ENCODE measurements at places on chromosomes 4 and X.

- no peak for DNase-seq
Measured at GRCh38 chrX:10177601-10178000, 20.8 kb downstream of the CLCN4 start.

GRCh38 chrX:31423609-31424189, 351.9 kb upstream of the FTHL17 start:
- DNase-seq: peak; percentile 29

DNA sequence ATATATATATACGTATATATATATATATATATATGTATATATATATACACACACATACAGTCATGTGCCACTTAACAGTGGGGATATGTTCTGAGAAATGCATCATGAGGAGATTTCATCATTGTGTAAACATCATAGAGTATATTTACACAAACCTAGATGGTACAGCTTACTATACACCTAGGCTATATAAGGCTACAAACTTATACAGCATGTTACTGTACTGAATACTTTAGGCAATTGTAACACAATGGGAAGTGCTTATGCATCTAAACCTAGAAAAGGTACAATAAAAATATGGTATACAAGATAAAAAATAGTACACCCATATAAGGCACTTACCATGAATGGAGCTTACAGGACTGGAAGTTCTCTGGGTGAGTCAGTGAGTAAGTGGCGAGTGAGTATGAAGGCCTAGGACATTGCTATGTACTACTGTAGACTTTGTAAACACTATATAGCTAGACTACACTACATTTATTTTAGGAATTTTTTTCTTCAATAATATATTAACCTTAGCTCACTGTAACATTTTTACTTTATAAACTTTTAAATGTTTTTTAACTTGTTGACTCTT, 13.2 kb upstream of the CCSER1 start:
- DNase-seq: no peak

- no peak for DNase-seq
Measured at GRCh38 chr4:26088433-26088928, 174.5 kb downstream of the SMIM20 start.

GRCh38 chr4:13701937-13702446, 74.5 kb upstream of the BOD1L1 start:
- DNase-seq: peak; percentile 14

GRCh38 chr4:2745981-2746806, 9.9 kb downstream of the TNIP2 start:
- DNase-seq: peak; percentile 93

DNA sequence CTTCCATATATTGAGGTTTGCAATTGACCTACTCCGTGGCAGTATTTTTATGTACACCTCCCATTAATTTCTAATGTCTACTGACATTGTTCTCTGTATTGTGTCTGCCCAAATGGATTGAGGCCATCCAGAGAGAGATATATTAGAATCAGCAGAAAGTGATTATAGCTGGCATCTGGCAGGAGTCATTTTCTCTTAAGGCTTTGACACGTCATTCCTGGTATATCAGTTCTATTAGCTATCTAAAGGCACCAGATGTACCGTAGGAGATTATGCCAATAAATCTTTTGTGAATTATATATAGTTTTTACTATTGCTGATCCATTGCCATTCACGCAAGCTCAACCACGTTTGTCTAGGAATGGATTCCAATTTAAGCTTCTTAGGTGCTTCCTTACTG, 1026.4 kb upstream of the IGFBP7 start:
- no peak for DNase-seq
